Stimulated activated effector memory CD8-positive, alpha-beta T cell treated with anti-CD3 and anti-CD28 coated beads, Interleukin-12 subunit alpha, Interleukin-12 subunit beta, amount 100 ng/mL, for 72 hours (primary cell): ENCODE measurements at places on chromosomes 1 and 21.

GRCh38 chr1:116128664-116129063 lies 17.5 kb downstream of the MAB21L3 start:
- no peak for DNase-seq

DNA sequence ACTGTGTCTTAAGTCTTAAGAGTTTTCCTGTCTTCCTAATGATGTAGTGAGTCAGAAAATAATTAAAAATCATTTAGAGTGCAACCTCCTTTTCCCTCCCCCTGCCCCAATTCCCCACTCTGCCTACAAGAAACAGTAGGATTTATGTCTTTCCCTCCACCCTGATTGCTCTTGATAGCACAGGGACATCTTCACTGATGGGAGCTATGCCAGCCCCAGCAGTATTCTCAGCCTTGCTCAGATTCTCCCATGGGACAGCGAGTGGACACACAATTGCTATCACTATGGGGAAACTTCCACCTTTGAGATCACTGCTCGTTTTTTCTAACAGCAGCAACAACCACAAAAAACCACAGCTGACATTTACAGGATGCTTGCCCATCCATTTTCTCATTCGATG lies 216.6 kb upstream of the PLXNA2 start:
- no peak for DNase-seq

GRCh38 chr1:190759807-190760206 lies 282.1 kb upstream of the BRINP3 start:
- DNase-seq: no peak

DNA sequence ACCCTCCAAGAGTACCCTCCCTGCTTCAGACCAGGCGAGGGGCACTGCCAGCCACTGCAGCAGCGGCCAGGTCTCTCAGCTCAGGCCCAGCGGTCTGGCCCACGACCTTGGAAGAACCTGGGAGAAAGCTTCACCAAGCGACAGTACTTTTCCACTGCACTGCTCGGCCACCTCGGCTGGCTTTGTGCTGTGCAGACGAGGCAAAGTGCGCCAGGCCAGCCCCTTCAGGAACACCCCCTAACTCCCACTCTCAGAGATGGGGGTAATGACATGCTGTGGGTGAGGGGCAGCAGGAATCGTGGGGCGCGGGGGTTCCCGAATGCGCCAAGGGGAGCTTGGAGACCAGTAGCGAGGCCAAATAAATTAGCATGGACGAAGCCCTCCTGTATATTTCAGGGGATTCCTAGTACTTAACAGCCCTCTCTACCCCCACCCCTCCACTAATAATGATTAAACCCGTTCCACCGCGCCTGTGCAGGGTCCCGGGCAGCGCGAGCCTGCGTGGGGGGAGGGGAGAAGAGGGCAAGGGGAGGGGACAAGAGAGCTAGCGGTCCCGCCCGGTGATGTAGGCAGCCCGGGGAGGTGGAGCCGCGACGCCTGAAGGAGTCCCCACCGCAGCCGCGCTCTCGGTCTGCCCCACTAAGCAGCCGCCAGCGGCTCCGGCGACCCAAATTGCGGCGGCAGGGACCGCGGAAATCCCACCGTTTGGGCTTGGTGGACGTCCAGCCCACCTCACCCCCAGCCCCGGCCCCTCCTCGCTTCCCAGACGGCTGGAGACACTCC lies at the start of gene FAM43B:
Gene FAM43B, plus strand, starts transcription at position 629 of the 783 bp plus-strand sequence. CDS start 401 bp downstream, outside the sequence.
- DNase-seq: no peak

- no peak for DNase-seq
These were observed 548.2 kb upstream of the ADGRL4 start for GRCh38 chr1:79554688-79555087.

DNA sequence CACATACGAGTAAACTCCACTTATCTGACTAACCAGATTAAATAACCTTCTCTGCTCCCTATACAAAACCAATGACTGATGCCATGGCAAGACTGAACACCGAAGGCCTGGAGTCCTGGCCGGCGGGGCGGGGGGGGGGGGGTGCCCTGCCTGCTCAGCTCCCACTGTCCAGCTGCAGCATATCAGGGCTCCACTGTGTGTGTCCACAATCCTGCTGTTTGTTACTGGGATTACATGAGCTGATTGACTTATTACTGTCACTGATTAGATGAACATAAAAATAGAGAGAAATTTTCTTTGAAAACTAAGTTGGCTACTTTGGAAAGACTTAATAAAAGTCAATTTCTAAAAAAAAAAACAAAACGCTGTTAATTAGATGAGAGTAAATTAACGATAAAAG lies 24.9 kb downstream of the TMEM63A start:
- no peak for DNase-seq

DNA sequence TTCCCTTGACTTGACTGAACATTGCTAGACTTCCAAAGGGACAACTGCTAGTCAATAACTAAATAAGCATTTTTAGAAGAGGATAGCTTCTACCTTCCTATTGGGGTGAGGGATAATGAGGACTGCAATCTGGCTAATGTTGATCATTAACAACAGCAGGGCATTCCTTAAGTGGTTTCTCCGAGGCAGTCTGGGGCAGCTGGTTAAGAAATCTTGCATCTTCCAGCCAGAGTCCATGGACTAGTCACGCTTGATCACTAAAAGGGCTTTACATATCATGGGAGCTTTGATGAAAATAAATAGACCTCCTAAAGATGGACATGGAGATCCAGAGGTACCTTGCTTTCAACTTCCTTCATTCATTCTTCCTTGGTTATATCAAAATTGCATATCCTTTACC lies 329.4 kb upstream of the ESRRG start:
- DNase-seq: no peak

DNA sequence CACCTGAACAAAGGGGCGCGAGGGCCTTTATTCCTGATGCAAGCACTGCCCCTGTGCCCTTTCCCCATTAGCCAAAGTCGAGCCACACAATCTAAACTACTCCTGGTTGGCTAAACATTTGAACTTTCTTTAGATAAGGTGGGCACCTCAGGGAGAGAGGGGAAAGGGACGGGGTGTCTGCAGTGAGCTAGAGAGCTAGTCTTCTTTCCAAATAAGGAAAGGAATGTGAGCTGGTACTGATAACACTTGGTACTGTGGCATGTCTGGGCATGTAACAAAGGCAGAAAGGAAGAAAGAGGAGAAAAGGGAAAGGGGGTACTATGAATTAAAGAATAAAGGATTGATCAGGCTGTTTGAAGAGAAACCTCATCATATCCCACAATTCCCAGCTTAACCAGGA lies 62.8 kb downstream of the OVGP1 start:
- DNase-seq: no peak

- no peak for DNase-seq
These were observed 18.2 kb downstream of the TRIM67 start for GRCh38 chr1:231180034-231180433.
